CD4-positive, alpha-beta memory T cell (primary cell): ENCODE measurements at places on chromosomes 3 and 15. TPM values are rescaled to one million over a fixed set of nuclear protein-coding genes. Genes with fewer than 3 reads are reported as not detected.

The PHLDB2 gene
- total RNA-seq: 8.5 TPM

GRCh38 chr3:26963361-26963743 is 340.8 kb downstream of the LRRC3B start:
- H3K4me1 ChIP-seq: no peaks in the 10 kb centered on the region
- H3K27ac ChIP-seq: no peak overlapping the region
- DNase-seq: no peak
- H3K27me3 ChIP-seq: no peaks in the 10 kb centered on the region
- no peaks in the 10 kb centered on the region for H3K36me3 ChIP-seq
- no peak overlapping the region for H3K4me3 ChIP-seq

DNA sequence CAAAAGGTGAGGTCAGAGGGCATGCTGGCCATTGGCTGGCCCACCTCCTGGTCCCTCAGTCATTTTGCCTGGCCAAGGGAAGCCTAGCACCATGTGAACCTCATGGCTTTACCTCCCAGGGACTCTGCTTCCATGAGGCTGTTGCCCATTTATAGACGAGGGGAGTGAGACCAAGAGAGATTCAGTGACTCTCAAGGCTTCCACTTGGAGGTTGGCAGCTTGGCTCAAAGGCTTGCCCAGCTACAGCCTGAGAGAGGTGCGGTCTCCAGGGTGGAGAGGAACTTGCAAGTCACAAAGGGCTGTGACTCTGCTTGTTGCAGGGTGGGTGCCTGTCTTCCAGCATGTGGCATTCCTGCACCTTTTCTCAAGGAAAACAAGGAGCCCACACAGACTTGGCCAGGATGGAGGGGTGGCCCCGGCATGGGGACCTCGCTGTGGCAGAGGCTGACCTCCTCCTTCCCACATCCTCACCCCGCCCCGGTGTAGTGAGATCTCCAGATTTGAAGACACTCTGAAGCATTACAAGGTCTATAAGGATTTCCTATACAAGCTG is 24.5 kb downstream of the CFAP100 start:
- no peaks in the 10 kb centered on the region for H3K4me1 ChIP-seq
- H3K27me3 ChIP-seq: no peaks in the 10 kb centered on the region
- no peak for DNase-seq
- no peak overlapping the region for H3K4me3 ChIP-seq

DNA sequence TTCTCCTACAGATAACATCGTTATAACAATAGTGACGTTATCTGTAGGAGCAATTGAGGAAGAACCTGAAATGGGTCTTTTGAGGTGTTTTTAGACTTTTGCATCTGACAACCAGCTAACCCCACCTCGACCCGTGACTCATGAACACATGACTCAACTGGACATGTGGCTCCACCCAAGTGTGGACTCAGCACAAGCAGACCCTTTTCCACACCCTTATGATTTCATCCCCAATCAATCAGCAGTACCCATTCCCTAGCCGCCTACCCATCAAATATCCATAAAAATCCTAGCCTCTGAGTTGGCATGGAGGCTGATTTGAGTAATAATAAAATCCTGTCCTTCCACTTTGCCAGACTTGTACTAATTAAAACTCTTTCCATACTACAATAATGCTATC is 255.4 kb downstream of the ARPP21 start:
- H3K27me3 ChIP-seq: no peaks in the 10 kb centered on the region
- no peak overlapping the region for H3K27ac ChIP-seq
- DNase-seq: no peak
- no peaks in the 10 kb centered on the region for H3K36me3 ChIP-seq
- no peaks in the 10 kb centered on the region for H3K4me1 ChIP-seq
